ENCODE measurements at places on chromosomes 1 and 21.

GRCh38 chr1:211381481-211382181 is 55.0 kb downstream of the TRAF5 start:
- no peak for DNase-seq

GRCh38 chr1:152827173-152827572 is at the start of gene LCE1A:
Gene LCE1A (plus strand): TSS chr1:152827473. CDS start chr1:152827473, 0 bp downstream.
- DNase-seq, result no peak

DNA sequence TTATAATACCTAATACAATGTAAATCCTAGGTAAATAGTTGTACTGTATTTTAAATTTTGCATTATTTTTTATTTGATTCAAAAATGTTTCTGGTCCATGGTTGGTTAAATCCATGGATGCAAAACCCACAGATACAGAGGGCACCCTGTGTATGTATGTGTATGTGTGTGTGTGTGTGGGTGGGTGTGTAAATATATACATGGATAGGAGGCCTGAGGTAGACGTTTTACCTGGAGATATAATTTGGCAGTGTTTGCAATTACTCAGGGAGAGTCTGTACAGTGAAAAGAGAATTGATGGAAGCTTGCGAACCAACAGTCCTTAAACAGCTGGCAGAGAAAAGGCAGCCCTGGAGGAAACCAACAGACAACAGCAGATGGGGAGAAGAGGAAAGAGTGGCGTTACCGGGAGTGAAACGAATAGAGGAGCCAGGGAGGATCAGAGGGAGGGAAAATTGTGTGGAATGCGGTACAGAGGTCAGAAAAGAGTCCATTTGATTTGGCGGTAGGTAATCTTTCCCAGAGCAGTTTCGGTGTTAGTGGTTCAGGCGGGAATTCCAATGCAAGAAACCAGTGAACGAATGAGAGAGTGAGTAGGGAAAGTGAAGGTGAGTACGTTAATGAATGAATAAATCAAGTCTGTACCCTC is 47.9 kb upstream of the NBL1 start:
- no peak for DNase-seq

- DNase-seq, result no peak
Observed at GRCh38 chr1:174726167-174726879, 273.4 kb upstream of the CACYBP start.

- no peak for DNase-seq
Observed at GRCh38 chr21:45116066-45116465, 41.7 kb downstream of the ADARB1 start.

DNA sequence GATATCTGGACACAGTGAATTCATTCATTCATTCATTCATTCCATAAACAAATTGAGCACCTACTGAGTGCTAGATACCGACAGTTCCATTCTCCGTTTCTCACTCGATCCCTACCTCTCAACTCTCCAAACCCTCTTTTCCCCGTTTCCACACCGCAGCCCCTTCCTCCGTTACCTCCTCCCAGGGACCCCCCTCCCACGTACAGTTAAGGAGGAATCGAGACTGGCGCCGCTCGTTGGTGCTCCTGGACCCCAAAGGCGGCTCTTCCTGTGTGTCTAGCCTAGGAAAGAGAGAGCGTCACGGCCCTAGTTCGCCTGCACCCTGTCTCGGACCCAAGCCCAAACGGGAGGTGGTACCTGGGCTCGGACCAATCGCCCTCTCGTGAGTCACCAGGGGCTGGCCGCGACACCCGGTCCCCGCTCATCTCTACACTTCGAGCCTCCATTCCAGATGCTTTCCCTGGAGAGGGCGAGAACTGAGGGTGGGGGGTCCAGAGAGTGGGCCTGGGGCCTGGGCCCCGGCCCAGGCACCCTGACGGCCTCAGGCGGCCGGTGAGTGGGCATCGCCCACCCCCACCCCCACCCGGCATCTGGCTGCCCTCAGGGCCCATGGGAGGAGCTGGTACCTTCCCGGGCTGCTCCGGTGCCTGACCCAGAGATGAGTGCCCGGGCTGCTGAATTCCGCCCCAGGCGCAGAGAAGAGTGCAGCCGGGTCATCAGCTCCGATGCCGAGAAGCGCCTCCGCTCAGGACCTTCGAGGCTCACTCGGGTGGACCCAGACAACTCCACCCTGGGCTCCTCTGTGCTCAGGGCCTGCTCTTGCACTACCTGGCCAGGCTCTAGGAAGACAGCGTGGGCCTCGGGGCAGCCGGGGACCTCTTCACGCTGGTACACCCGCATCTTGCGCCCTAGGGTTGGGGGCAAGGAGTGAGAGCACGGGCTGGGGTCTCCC is 4.9 kb downstream of the ARHGEF19 start:
- no peak for DNase-seq

GRCh38 chr1:227844320-227845146 is 29.1 kb downstream of the PRSS38 start:
- DNase-seq, result no peak

DNA sequence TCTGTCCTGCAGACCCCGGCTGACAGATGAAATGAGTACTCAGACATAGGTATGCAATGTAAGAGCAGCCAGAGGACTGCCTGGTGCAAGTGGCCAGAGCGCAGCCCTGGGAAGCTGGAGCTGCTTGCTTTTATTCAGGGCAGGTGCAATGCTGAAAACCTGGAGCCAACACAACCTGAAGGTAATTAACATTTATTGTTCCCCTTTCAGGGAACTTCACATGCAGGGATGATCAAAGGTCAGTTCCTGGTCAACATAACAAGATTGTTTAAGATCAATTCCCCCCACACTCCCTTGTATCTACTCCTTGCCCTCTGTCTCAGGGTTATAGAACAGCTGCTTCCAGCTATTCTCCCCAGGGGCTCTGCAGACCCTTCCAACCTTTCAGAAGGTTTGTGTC is 48.7 kb upstream of the PRELP start:
- DNase-seq, result no peak

Data from bone marrow (tissue), 2 donors.